Mononuclear cell (primary cell): ENCODE measurements at places on chromosomes 5 and 9. TPM values are rescaled to one million over a fixed set of nuclear protein-coding genes. Genes with fewer than 3 reads are reported as not detected.

Gene PTPN3
- total RNA-seq: under 0.01 TPM

Gene HSD17B3
- not detected for total RNA-seq

Gene PCDHGA12
- total RNA-seq: 0.10 TPM

Gene TSSK1B
- total RNA-seq: 0.10 TPM

Gene OR4F3
- not detected for total RNA-seq

Gene SAXO1
- 0.10 TPM for total RNA-seq

Gene ANKRD34B
- 0.10 TPM for total RNA-seq
